ENCODE measurements at places on chromosomes 3 and 15. TPM values are rescaled to one million over a fixed set of nuclear protein-coding genes. Genes with fewer than 3 reads are reported as not detected.

GRCh38 chr3:197599089-197599765 is 43.5 kb upstream of the BDH1 start:
- no peak overlapping the region for H3K27ac ChIP-seq
- H3K4me3 ChIP-seq: no peak overlapping the region
- peak; percentile 85 for DNase-seq

DNA sequence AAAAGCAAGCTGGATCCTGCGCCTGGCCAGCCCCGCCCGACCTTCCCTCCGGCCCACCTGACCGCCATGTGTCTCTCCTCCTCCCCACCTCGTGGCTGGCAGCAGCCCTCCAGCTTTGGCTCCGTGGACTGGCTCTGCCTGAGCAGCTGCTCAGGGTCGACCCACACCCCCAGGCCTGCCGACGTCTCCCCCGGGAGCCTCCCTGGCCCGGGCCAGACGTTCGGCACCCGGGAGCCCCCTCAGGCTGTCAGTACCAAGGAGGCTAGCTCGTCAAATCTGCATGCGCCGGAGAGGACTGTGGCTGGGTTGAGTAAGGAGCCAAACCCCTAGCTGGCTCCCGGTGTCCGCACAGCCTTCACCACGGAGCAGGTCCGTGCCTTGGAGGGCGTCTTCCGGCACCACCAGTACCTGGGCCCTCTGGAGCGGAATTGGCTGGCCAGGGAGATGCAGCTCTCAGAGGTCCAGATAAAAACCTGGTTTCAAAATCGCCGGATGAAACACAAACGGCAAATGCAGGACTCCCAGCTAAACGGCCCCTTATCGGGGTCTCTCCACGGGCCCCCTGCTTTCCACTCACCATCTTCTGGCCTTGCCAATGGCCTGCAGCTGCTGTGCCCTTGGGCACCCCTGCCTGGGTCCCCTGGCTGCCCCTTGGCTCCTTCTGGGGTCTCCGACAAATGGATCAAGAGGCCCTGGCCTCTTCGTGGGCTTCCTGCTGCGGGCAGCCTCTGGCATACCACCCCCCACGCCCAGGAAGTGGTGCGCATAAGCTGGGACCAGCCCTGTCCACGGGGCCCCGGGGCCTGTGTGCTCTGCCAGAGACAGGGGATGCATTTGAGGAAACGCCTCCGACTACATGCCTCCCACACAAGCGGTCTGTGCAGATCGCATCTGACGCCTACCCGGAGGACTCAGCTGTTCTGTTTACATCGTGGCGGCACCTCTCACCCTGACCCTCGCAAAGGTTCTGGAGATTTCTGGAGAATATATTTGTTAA is 345.0 kb downstream of the ZNF385D start:
- H3K36me3 ChIP-seq: no peaks in the 10 kb centered on the region
- no peaks in the 10 kb centered on the region for H3K27me3 ChIP-seq
- no peak overlapping the region for H3K4me3 ChIP-seq
- H3K27ac ChIP-seq: no peak overlapping the region
- DNase-seq: no peak

DNA sequence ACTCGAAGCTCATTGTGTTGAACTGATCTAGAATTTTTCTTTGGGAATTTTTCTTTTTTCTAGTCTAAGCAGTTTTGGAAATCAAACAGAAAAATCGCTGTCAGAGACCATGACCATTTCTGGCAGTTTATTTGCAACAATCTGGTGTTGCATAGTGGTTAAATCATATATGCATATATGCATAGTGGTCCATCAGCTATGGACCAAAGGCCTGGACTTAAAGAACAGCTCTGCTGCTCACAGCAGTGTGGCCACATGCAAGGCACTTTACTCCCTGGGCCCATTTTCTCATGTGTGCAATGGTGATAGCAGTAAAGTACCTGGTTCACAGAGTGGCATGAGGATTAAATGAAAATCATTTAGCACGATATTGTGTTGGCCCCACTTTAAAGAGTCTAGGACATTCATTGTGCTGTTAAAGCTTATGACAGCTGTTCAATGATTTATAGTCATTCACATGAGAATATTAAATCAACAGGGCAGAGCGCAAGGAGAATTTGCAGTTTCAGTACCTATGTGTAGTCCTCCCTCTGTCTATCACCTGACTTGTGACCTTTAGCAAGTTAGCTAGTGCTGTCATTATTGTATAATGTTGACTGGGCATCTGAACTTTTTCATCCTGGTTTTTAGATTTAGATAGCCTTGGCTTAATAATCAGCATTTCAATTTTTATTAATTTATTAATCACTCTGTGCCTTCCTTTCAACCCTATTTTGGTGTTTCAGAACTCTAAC is 46.4 kb downstream of the BLM start:
- no peak overlapping the region for H3K27ac ChIP-seq
- no peaks in the 10 kb centered on the region for H3K36me3 ChIP-seq
- no peaks in the 10 kb centered on the region for H3K27me3 ChIP-seq
- no peak for DNase-seq
- no peak overlapping the region for H3K4me3 ChIP-seq

DNA sequence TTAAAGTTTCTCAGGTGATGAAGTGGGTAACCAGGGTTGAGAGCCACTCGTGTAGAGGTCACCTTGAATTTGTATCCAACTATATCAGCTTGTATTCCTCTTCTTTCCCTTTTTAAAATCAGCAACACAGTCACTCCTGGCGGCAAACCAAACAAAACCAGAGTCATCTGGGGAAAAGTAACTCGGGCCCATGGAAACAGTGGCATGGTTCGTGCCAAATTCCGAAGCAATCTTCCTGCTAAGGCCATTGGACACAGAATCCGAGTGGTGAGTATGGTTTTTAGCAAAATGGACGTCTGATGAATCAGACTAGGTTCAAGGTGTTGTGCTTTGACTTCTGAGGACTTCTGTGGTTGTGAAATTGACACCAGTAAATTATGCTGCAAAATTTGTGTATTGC is 3.9 kb downstream of the RPL35A start:
- H3K27ac ChIP-seq: no peak overlapping the region
- H3K27me3 ChIP-seq: no peaks in the 10 kb centered on the region

- H3K27me3 ChIP-seq: peaks cover 17% of the 10 kb centered on the region
- H3K4me1 ChIP-seq: peaks cover 3% of the 10 kb centered on the region
- H3K4me3 ChIP-seq: no peak overlapping the region
- no peaks in the 10 kb centered on the region for H3K36me3 ChIP-seq
- no peak for DNase-seq
Measured at GRCh38 chr3:51796854-51797253, 17.8 kb upstream of the IQCF6 start.

The KCTD6 gene
- 8.0 TPM for total RNA-seq

DNA sequence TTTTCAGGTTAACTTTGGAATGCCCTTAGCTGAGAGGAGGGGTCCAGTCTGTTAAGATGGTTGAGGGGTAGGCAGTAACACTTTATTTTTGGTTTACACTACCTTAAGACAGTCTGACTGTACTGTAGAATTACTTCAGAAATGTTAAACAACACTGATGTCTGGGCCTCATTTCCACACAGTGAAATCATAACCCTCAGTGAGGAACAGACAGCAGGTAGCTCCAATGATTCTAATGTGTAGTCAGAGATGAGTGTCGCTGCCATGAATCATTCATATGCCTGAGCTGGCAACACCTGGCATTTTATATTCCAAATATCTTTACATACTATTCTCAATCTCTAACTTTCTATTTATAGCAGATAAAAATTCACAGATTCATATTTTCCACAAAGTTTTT is 37.3 kb upstream of the POU1F1 start:
- no peaks in the 10 kb centered on the region for H3K27me3 ChIP-seq
- no peak overlapping the region for H3K4me3 ChIP-seq
- H3K36me3 ChIP-seq: no peaks in the 10 kb centered on the region
- no peak for DNase-seq

GRCh38 chr3:158443632-158444031 is 127.4 kb upstream of the MLF1 start:
- no peak overlapping the region for H3K27ac ChIP-seq
- H3K4me1 ChIP-seq: no peaks in the 10 kb centered on the region
- no peaks in the 10 kb centered on the region for H3K27me3 ChIP-seq
- no peaks in the 10 kb centered on the region for H3K36me3 ChIP-seq

DNA sequence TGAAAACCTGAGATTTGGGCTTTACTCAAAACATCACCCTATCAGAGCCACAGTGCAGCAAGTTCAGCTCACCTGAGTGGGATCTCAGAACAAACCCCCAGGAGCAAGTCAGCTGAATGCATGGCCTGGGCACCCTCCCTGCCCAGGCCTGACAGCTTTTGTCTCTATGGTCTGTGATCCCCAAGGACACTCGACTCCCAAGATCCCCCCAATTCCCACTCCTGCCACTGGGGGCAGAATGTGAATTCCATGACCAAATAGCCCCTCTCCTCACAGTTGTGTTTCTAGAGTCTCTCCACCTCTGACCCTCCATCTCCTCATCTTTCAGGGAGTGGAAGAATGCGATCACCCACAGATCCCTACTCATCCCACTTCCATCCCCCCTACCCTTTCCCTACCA is 58.9 kb downstream of the ZNF445 start:
- no peaks in the 10 kb centered on the region for H3K4me1 ChIP-seq
- no peak for DNase-seq
- H3K4me3 ChIP-seq: no peak overlapping the region
- H3K36me3 ChIP-seq: no peaks in the 10 kb centered on the region

GRCh38 chr3:31979001-31979697 is 1.9 kb downstream of the OSBPL10 start:
- H3K4me1 ChIP-seq: peaks cover 29% of the 10 kb centered on the region
- DNase-seq: no peak
- no peaks in the 10 kb centered on the region for H3K36me3 ChIP-seq
- H3K27ac ChIP-seq: no peak overlapping the region
- H3K27me3 ChIP-seq: no peaks in the 10 kb centered on the region

DNA sequence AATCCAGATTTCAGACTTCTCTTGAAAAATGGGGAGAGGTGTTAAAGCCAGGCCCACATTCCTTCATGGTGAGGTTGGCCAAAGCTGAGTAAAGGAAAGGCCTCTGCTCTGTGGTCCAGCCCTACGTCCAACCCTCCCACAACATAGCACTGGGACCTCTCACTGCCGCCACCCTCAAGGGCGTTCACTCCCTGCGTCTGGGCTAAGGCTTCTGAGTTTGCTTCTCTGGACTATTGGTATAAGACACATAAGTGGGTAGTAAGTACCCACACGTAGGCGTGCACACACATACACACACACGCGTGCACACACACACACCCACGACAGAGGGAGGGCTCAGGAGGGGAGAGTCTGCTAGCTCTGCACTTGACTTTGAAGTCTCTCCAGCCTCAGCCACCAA is 80.2 kb upstream of the PXYLP1 start:
- DNase-seq: no peak
- no peak overlapping the region for H3K27ac ChIP-seq
- no peak overlapping the region for H3K4me3 ChIP-seq
- no peaks in the 10 kb centered on the region for H3K4me1 ChIP-seq

- peaks cover 12% of the 10 kb centered on the region for H3K36me3 ChIP-seq
- peak overlapping the region; percentile 87 for H3K4me3 ChIP-seq
- no peak for DNase-seq
- H3K27me3 ChIP-seq: no peaks in the 10 kb centered on the region
- peaks cover 44% of the 10 kb centered on the region for H3K4me1 ChIP-seq
- H3K27ac ChIP-seq: peak overlapping the region; percentile 92
Measured at GRCh38 chr3:88059380-88060170, 520 bp downstream of the ZNF654 start.

GRCh38 chr15:63015618-63016017 is 26.9 kb upstream of the TPM1 start:
- H3K4me1 ChIP-seq: peaks cover 4% of the 10 kb centered on the region
- H3K27ac ChIP-seq: peak overlapping the region; percentile 69
- H3K4me3 ChIP-seq: no peak overlapping the region
- no peak for DNase-seq

The AGTR1 gene
- 17.2 TPM for total RNA-seq

DNA sequence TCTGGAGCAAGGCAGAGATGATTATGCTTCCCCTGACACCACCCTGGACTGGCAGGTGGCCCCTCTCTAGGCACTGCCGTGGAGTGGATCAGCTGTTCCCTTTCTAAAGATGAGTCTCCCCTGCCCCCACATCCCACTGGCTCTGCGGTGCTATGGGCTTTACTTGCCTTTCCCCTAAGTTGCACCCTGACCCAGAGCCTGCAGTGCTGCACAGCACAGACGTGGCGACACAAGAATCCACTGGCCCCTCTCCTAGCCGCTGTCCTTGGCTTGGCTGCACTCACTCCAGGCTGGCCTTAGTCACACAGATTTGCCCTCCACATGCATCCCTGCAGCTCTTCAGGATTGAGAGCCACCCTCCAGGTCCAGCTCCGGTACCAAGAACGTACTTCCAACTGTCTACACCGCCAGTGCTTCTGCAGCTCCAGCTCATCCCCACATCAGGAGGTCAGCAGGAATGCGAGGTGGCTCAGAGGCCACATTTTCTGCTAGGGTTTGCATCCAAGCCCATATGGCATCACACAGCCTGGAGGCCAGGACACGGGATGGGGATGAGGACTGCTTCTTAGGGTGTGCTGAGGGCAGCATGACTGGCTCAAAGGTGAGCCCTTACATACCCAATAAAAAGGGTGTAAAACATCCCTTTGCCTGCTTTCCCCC is 82.4 kb upstream of the RASGRF1 start:
- H3K4me1 ChIP-seq: peaks cover 14% of the 10 kb centered on the region
- DNase-seq: peak; percentile 72
- no peak overlapping the region for H3K4me3 ChIP-seq
- H3K36me3 ChIP-seq: no peaks in the 10 kb centered on the region
- no peak overlapping the region for H3K27ac ChIP-seq
- H3K27me3 ChIP-seq: peaks cover 8% of the 10 kb centered on the region

DNA sequence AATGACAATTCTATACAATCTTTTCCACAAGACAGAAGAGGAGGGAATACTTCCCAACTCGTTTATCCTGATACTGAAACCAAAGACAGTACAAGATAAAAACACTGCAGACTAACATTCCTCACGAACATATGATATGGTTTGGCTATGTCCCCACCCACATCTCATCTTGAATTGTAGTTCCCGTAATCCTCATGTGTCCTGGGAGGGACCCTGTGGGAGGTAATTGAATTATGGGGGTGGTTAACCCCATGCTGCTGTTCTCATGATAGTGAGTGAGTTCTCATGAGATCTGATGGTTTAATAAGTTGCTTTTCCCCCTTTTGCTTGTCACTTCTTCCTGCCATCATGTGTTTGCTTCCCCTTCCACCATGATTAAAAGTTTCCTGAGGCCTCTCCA is 83.9 kb upstream of the PROK2 start:
- no peaks in the 10 kb centered on the region for H3K27me3 ChIP-seq
- H3K4me1 ChIP-seq: no peaks in the 10 kb centered on the region
- DNase-seq: no peak
- H3K4me3 ChIP-seq: no peak overlapping the region

DNA sequence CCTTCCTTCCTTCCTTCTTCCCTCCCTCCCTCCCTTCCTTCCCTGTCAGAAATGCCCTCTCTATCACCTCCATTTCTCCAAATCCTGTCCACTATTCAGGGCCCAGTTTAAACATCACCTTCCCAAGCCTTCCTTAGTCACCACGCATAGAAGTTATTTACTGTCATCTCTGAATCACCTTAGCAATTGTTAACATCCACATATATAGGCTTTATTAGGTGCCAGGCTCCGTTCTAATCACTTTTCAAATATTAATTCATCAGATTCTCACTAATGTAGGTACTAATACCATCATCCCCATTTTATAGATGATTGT is 1.1 kb upstream of the MAGEF1 start:
- no peak for DNase-seq
- H3K27ac ChIP-seq: no peak overlapping the region
- H3K4me3 ChIP-seq: no peak overlapping the region
- no peaks in the 10 kb centered on the region for H3K36me3 ChIP-seq
- H3K27me3 ChIP-seq: no peaks in the 10 kb centered on the region
- peaks cover 34% of the 10 kb centered on the region for H3K4me1 ChIP-seq

All from suprapubic skin (tissue), 4 donors.